ENCODE measurements at places on chromosomes 7 and 10. TPM values are rescaled to one million over a fixed set of nuclear protein-coding genes. Genes with fewer than 3 reads are reported as not detected.

NT5C3A gene
- total RNA-seq, result 18.8 TPM

PKD2L1 gene
- not detected for total RNA-seq

CACNB2 gene
- total RNA-seq, result not detected

SPDYE2B gene
- total RNA-seq, result not detected

ATRNL1 gene
- 8.0 TPM for total RNA-seq

TMEM140 gene
- total RNA-seq, result 42.1 TPM

Measured in glomerular endothelial cell (primary cell).